ENCODE measurements at places on chromosomes 6 and 20.

- no peak for DNase-seq
Observed at GRCh38 chr6:139967497-139967896, 593.0 kb upstream of the CITED2 start.

- no peak for DNase-seq
Observed at GRCh38 chr6:154653853-154654252, 79.4 kb upstream of the SCAF8 start.

GRCh38 chr6:89934685-89935366, 40.6 kb downstream of the GJA10 start:
- no peak for DNase-seq

DNA sequence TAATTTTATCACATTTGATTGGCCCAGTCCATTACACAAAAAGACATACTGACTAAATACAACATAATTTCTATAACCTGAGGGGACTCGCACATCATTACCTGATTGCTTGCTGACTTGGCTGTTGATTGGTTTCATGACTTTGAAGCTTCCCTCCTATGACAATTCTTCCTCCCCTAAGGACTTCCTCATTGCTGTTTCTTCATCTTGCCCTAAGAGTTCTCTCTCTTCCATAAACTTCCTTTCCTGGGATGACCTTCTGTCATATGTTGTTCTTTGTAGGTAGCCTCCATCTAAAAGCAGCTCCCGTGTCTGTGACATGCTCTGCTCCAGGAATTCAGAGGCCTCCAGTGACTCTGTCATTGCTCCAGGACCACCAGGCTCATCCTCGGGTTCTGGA, 22.6 kb downstream of the RSPH3 start:
- DNase-seq: no peak

DNA sequence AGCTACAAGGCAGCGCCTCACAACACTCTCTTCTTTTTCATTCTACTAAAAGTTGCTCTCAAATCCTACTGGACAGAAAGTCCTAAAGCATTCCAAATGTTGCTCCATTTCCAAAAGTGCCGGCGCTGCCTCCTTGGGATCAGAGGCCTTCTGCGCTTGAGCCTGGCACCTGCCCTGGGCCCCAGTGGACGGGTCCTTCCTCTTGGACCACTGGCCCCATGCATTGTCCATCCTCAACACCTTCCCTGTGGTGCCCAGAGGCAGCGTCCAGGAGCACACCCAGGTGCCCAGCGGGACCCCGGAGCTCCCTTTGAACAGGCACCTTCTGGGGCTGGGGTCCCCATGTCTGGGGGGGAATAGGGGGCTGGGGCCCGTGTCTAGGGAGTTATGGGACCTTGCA, 205.2 kb downstream of the ERMARD start:
- DNase-seq: no peak

DNA sequence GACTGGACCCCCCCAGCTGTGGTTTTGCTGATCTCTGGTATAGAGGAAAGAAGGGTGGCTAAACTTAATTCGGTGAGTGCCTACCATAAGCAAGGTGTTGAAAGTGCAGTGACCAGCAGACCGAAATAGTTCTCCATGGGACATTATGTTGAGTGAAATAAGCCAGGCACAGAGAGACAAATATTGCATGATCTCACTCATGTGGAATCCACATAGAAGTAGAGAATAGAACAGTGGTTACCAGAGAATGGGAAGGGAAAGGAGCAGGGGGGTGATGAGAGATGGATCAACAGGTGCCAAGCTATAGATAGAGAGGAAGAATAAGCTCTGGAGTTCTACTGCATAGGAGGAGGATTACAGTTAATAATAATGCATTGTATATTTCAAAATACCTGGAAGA, 9.7 kb upstream of the GCNT2 start:
- no peak for DNase-seq

DNA sequence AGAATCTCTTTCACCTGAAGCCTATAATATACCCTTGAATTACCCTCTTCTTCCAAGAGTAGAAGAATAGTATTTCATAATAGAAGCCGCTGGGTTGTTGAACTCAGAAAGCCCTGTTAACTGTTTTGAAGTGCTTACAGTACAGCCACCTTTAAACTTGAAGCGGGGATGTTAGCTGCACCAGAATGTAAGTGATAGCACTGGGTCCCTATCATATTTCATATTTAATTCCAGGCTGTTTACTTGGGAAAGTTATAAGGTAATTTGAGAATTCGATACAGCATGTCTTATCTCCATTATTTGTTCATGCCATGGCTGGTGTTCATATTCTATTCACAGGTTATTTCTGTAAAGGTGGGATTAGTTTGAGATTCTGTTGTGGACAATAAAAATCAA, 63.5 kb upstream of the VSTM2L start:
- DNase-seq: no peak

GRCh38 chr20:50338479-50339391, 148.1 kb downstream of the CEBPB start:
- DNase-seq: peak; percentile 69

DNA sequence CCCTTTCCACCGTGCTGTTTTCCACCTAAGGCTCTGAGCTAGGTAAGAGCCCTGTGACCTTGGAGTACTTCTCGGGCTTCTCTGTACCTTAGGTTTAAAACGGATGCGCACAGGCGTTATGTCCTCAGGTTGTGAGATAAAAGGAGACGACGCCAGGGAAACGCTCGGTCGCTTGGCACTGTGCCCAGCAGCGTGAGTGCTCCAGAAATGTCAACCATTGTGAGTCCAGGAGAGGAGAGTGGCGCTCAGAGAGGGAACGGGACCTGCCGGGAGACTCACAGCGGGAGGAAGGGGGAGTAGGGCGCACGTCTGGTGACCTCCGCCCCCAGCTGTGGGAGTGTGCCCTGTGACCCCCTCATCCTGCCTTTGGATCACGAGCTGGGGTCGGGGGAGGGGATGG, 33.8 kb upstream of the SCRT2 start:
- DNase-seq: no peak

- DNase-seq: no peak
Observed at GRCh38 chr6:101482606-101483005, 89.1 kb downstream of the GRIK2 start.

GRCh38 chr6:139003751-139004150, 15.7 kb upstream of the REPS1 start:
- no peak for DNase-seq

All from activated CD4-positive, alpha-beta T cell treated with anti-CD3 and anti-CD28 coated beads, Interleukin-2, amount 10 ng/mL, durations not matched to agents 7 days and 5 days (primary cell).